ENCODE measurements at places on chromosomes 5 and 9. TPM values are rescaled to one million over a fixed set of nuclear protein-coding genes. Genes with fewer than 3 reads are reported as not detected.
A peak's percentile ranks its signal among the peaks of the same experiment; 100 is the strongest.

GRCh38 chr5:171614971-171615653 lies 170.5 kb upstream of the SMIM23 start:
- no peak for DNase-seq

The PCDHB8 gene
- 6.9 TPM for total RNA-seq

DNA sequence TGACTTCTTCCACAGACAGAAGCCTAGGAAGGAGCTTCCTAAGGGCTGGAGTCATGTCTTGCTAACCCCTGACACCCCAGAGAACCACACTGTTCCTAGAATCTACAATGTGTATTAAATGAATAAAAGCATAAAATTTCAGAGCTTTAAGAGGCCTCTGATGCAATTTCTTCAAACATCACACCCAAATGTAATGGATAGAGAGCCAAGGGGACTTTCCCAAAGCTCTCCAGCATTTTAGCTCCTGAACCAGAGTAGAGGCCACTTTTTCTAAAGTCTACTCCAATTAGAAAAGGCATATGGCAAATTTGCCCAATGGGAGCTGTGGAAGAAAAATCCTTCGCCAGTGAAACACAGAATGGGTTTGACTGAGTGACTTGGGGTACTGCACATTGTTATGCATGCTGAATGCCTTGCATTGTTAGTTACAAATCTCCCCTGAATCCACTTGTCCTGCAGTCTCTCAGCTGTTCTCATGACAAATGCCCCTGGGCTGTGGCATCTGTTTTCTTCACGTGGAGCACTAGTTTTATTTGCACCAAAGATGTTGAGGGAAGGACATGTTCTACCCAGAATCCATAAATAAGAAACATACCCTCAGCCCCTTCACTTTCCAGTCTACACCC lies 334.0 kb downstream of the ASTN2 start:
- DNase-seq, result no peak

The SKP1 gene
- total RNA-seq, result 167 TPM

DNA sequence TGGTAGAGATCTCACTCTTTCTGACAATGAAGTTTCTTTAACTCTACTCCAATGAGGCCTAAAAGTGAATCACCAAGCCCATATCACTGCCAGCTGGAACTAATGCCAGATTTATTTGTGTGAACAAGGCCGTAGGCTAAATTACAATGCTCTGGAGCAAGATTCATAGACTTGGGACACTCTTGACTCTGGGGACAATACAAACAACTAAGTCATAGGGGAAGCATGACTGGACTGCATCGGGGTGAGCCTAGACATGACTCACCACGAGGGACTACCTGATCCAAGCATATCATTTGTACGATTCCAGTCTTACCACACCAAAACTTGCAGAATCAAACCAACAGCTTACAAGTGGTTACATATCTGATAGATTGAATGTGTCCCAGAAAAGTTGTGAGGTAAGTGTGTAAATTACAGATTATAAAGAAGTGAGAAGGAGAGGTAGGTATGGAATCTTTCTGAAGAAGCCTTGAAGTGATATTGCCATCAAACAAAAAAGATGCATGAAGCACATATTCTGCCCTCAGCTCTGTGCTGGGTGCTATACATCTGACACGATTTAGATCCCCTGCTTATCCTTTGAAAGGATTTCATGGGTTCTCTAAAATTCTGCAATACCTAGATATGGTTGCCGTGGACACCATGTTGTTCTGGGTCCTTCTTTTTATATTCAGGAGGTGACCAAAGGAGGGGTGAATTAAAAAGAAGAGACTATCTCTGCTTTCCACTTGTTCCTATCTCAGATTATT lies 199.3 kb upstream of the PDE4D start:
- no peak for DNase-seq

DNA sequence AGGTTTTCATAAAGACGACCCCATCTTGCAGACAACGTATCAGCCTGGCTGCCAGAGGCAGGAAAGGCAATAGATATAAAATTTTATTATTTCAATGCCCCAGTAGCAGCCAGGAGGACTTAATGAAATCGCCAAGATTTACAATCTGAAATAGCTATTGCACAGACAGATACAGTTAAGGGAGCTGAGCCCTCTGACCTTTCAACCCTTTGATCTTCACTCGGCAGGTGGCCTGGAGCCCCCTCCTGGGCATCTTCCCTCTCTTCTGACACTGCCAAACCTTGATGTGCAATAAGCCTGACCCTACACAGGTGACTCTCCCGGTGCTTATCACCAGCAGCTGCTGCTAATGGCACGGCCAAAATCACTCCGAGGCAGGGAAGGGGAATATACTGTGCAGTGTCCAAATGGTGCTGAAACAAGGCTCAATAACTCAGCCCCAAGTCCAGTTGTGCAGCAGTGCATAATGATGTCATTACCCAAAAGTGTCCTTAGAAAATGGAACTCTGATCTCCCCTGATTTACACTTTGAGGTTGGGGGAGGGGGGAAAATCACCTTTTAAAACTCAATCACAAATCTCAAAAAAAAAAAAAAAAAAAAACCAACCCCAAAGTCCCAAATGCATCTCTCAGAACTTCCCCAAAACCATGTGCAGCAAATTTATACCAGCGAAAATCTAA lies 242.0 kb downstream of the CRB2 start:
- no peak for DNase-seq

GRCh38 chr5:35228310-35228709 lies 2.0 kb downstream of the PRLR start:
- DNase-seq, result no peak

DNA sequence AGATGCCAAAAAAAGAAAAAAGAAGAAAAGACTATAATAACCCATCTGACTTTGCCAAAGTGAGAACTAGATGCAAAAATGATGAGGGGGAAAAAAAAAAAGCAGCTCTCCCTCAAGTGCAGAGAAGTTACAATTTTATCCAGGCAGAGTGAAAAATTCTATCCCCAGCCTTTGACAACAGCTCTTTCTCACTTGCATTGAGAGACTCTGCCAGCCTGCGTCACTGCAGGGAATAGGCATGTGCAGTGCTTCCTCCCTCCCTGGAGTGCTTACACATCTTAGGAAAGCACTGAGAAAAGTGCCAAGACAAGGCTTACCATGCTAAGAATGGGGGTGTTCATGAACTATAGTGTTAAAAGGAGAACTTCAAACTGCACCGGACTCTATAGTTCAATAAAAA lies 418.6 kb upstream of the TYRP1 start:
- no peak for DNase-seq

DNA sequence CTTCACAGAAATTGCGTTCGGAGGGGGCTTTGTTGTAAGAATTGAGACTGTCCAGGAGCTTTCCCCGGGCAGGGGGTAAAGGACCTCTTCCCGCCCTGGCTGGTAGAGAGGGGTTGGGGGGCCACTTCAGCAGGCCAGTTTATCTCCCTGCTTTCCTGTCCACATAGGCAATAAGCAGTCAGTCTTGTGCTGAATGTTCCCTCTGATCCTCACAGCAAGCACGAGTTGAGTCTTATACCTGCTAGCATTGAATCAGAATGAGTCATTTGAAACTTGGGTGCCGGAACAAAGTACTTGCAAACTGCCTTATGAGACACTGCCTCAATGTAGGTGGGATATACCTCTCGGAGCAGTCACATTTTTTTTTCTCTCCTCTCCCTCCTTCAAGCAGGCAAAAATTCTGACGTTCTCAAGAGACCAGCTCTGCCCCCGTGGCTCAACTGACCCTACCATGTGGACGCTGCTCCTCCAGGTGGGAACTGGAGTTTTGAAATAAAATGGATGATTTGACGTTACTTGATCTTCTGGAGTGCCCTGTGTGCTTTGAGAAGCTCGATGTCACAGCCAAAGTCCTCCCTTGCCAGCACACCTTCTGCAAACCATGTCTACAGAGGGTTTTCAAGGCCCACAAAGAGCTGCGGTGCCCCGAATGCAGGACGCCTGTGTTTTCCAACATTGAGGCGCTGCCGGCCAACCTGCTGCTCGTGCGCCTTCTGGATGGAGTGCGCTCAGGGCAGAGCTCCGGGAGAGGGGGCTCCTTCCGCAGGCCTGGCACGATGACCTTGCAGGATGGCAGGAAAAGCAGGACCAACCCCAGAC lies 1.3 kb downstream of the SH3RF2 start:
- DNase-seq, result no peak

The ZNF608 gene
- total RNA-seq, result 86.3 TPM

GRCh38 chr5:107982703-107983425 lies 312.1 kb upstream of the EFNA5 start:
- DNase-seq, result no peak

- DNase-seq, result no peak
Observed at GRCh38 chr5:6085341-6085860, 292.9 kb downstream of the MED10 start.

GRCh38 chr5:55691265-55692105 lies 20.6 kb downstream of the SLC38A9 start:
- peak; percentile 48 for DNase-seq

DNA sequence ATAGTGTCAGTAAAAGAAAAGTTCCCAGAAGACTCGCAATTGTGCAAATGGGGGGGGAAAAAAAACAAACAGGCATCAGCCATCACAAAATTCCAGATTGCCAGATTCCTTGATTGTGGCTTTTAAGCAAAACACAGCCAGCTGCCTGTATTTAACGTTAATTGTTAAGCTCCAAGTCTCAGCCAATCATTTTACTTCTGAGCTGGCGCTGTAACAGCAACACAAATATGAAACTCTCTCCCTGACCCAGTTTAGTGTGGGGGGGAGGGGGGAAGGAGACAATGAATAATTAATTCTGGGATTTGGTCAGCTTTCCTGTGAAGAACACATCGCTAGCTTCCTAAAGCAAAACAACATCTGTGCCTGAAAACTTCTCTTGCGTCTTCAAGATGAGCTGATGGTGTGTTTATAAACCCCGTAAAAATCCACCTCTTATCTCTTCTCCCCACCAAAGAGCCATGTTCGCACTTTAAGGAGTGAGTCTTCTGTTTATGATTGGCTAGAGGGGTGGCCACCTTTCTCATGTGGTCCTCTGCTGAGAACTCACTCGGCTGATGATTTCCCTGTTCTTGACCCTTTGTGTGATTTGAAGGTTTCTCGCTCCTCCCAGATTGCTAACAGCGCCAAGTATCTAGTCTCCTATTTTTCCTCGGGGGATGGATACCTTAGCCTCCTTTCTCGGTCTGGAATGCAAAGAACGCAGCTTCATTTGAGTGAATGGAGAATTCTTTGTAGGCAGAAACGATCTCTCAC lies 160.2 kb upstream of the DAPK1 start:
- DNase-seq, result no peak

GRCh38 chr5:20050262-20050661 lies 62.3 kb upstream of the CDH18 start:
- DNase-seq, result no peak

GRCh38 chr5:95718738-95719137 lies 12.4 kb upstream of the RHOBTB3 start:
- DNase-seq, result no peak

DNA sequence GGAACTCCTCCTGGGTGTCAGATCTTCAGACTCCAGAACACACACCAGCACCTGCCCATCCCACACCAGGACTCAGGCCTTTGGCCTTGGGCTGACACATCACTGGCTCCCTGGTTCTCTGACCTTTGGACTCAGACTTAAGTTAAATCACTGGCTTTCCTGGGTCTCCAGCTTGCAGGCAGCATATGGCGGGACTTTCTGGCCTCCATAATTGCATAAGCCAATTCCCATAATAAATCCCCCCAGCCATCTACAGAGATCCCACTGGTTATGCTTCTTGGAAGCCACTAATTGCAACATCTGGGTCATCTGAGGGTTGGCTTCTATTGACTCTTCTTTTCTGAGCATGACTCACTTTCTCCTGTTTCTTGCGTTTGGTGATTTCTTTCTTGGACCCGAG lies 80.3 kb upstream of the SARDH start:
- no peak for DNase-seq

DNA sequence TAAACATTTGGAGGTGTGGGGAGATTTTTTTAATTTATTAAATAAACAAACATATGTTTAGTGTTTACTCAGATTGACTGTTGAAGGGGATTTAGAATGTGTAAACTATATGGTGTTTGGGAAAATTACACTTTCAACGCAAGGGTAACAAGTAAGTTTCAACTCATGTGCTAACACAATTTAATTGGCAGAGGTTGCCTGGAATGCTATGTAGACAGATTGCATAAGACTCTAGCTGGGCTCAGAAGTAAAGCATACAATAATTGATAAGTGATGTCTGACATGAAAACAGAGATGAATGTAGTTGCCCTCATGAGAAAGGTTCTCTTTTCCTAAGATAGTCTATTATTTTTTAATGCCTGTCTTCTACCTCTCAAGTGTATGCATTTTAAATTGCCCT lies 617.4 kb downstream of the KCTD16 start:
- no peak for DNase-seq

The SV2C gene
- total RNA-seq, result 9.3 TPM

The CDKN2A gene
- not detected for total RNA-seq

DNA sequence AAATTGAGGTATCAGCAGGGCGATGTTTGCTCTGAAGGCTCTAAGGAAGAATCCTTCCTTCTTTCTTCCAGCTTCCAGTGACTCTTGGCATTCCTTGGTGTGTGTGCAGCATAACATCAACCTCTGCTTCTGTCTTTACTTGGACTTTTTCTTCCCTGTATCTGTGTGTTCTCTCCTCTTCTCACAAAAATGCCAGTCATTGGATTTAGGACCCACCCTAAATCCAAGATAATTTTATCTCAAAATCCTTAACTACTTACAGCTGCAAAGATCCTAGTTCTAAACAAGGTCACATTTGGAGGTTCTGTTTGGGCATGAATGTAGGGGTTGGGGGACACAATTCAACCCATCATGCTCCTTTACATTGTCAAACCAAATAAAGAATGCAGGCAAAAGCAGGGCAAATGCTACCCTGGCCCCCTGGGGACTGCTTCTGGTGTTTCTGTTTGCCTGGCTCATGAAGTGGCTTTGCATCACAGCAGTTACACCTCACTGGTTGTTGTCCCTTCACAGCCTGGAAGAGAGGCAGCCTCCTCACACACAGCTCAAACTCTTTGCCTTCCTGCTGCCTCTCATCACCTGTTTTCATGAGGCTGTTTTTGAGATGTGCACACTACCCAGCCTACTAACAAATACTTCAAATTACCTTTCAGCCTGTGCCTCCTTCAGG lies 64.8 kb upstream of the PLCXD3 start:
- no peak for DNase-seq

DNA sequence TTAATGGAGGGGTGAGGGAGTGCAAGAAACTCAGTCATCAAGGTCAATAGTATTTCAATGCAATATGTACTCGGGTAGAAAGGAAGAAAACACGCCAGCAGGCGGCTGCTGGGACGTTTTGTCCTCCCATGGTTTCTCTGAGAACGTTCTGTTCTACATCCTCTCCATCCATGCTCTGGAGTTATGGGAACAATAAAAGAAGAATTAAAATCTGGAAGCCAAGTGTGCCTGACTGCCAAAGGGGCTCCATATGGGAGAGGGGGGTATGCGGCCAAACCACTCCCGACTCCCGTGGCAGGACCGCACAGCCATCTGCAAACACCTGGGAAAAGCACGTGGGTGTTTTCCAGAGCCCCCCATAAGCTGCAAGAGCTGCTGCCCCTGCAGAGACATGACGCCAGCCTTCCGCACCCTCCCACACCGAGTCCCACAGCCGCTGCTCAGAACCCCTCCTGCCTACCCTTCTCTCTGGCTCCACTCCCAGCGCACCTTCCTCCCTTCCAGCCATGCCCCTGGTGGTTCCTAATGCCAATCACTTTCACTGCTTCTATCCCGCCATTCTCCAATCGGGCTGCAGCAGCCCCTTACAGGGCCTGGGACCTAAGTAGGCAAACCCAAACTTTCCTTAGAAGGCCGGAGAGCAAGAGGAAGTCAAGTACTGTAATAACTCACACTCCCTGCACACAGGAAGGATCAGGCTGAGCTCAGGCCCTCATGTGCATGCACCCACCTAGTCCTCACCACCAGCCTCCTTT lies 241.6 kb downstream of the SYK start:
- DNase-seq, result no peak

Data from cerebellum (tissue), 4 donors.